ENCODE measurements at places on chromosomes 7 and 10. TPM values are rescaled to one million over a fixed set of nuclear protein-coding genes. Genes with fewer than 3 reads are reported as not detected.

C7orf33 gene
- total RNA-seq = not detected

TCERG1L gene
- not detected for total RNA-seq

PLXDC2 gene
- 11.2 TPM for total RNA-seq

AZGP1 gene
- total RNA-seq = 0.40 TPM

VSTM2A gene
- total RNA-seq = not detected

PNLIPRP2 gene
- total RNA-seq = not detected

NODAL gene
- not detected for total RNA-seq

HOXA7 gene
- 12.4 TPM for total RNA-seq

HOXA2 gene
- 2.8 TPM for total RNA-seq

SSC4D gene
- total RNA-seq = 1.7 TPM

ATG9B gene
- total RNA-seq = 0.13 TPM

PON1 gene
- not detected for total RNA-seq

CFAP69 gene
- total RNA-seq = 3.5 TPM

ANKRD1 gene
- total RNA-seq = 13.3 TPM

GJD4 gene
- not detected for total RNA-seq

SDK1 gene
- total RNA-seq = 4.9 TPM

MYO1G gene
- 0.13 TPM for total RNA-seq

WEE2 gene
- not detected for total RNA-seq

DNMBP gene
- total RNA-seq = 13.5 TPM

MSMB gene
- total RNA-seq = not detected

APBB1IP gene
- not detected for total RNA-seq

POU6F2 gene
- not detected for total RNA-seq

TASOR2 gene
- 35.6 TPM for total RNA-seq

CALN1 gene
- total RNA-seq = not detected

DDC gene
- total RNA-seq = 0.24 TPM

SPAM1 gene
- not detected for total RNA-seq

OPN4 gene
- not detected for total RNA-seq

ACTR3C gene
- total RNA-seq = 0.39 TPM

HOXA6 gene
- 15.0 TPM for total RNA-seq

LRRD1 gene
- 0.56 TPM for total RNA-seq

SLC26A3 gene
- not detected for total RNA-seq

DNAJC2 gene
- 13.6 TPM for total RNA-seq

HHEX gene
- total RNA-seq = 11.0 TPM

DNTT gene
- not detected for total RNA-seq

PLA2G12B gene
- not detected for total RNA-seq

PTPRE gene
- total RNA-seq = 7.8 TPM

PPP1R3C gene
- total RNA-seq = 17.3 TPM

SMKR1 gene
- not detected for total RNA-seq

XPNPEP1 gene
- total RNA-seq = 58.7 TPM

ASIC3 gene
- total RNA-seq = 0.96 TPM

ADGRA1 gene
- total RNA-seq = not detected

HOXA9 gene
- 1.0 TPM for total RNA-seq

PLEKHS1 gene
- not detected for total RNA-seq

SORCS3 gene
- total RNA-seq = not detected

PRLHR gene
- total RNA-seq = not detected

IFIT3 gene
- 18.0 TPM for total RNA-seq

Measured in epithelial cell of alveolus of lung (primary cell).